ENCODE measurements at places on chromosomes 2 and 18. TPM values are rescaled to one million over a fixed set of nuclear protein-coding genes. Genes with fewer than 3 reads are reported as not detected.

The LIMS4 gene
- total RNA-seq, result 0.65 TPM

The LRRTM1 gene
- total RNA-seq, result 0.12 TPM

The CD8B gene
- 3.8 TPM for total RNA-seq

The FSIP2 gene
- 6.7 TPM for total RNA-seq

- no peak for DNase-seq
Observed at GRCh38 chr2:20222014-20222768, 2.7 kb downstream of the SDC1 start.

- DNase-seq, result no peak
Observed at GRCh38 chr2:44620189-44620990, 258.6 kb downstream of the CAMKMT start.

GRCh38 chr2:201363857-201364560 is 6.9 kb upstream of the FLACC1 start:
- no peak for DNase-seq

Data from mucosa of descending colon (tissue), 3 donors.